ENCODE measurements at places on chromosomes 11 and 22. TPM values are rescaled to one million over a fixed set of nuclear protein-coding genes. Genes with fewer than 3 reads are reported as not detected.

Gene TCN1
- total RNA-seq, result not detected

Gene C11orf52
- total RNA-seq, result 0.42 TPM

Gene CHRM1
- 0.27 TPM for total RNA-seq

Gene TMPRSS4
- not detected for total RNA-seq

Gene SCARF2
- 50.8 TPM for total RNA-seq

All from osteocyte (in vitro differentiated cells).